ENCODE measurements at places on chromosomes 12 and 14. TPM values are rescaled to one million over a fixed set of nuclear protein-coding genes. Genes with fewer than 3 reads are reported as not detected.

The C12orf75 gene
- total RNA-seq = 14.1 TPM

The A2M gene
- total RNA-seq = 853 TPM

The RERG gene
- 121 TPM for total RNA-seq

The SLC5A8 gene
- 0.67 TPM for total RNA-seq

The GTF2A1 gene
- total RNA-seq = 30.9 TPM

The FGD4 gene
- total RNA-seq = 10.2 TPM

The FAM186B gene
- total RNA-seq = 2.2 TPM

GRCh38 chr12:70637303-70638085 is at the start of gene PTPRB:
PTPRB (minus strand) TSS chr12:70637429; CDS start chr12:70637395, 34 bp downstream.
- DNase-seq = no peak

- peak; percentile 93 for DNase-seq
These were observed 20.4 kb downstream of the BATF start for GRCh38 chr14:75542588-75543091.

DNA sequence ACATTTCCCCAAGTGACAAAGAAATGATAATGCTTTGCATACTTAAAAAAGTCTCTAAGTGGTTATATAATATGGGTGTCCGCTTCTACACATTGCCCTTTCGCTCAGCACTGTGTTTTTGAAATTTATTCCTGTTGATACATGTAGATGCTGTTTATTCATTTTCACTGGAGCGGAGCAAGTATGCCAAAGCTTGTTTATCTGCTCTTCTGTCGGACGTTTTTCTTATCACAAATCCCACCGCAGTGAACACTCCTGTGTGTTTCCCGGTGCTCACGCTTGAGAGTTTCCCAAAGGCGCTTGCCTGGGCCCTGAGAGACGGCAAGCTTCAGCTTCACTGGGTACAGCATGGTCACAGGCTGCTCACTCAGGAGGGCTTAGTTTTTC is 50.2 kb downstream of the TPCN1 start:
- no peak for DNase-seq

GRCh38 chr14:52802597-52802996 is 11.2 kb upstream of the GNPNAT1 start:
- no peak for DNase-seq

DNA sequence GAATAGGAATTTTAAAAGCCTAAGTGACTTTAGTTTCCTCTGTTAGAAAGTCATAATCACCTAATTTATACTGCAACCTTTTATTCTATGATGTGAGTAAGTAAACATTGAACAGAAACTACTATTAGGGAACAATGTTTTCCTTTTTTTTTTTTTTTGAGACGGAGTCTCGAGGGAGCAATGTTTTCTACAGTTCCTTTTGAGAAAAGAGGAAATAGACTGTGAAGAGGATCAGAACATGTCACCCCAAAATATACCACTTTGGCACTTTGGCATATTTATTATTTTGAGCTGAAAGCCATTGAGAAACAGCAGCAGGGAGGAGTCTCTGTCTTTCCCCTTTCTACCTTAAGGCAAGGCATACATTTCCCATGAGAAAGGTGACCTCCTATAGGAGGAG is 162.7 kb upstream of the CNOT2 start:
- no peak for DNase-seq

GRCh38 chr14:24828486-24828885 is 194.5 kb upstream of the GZMB start:
- no peak for DNase-seq

DNA sequence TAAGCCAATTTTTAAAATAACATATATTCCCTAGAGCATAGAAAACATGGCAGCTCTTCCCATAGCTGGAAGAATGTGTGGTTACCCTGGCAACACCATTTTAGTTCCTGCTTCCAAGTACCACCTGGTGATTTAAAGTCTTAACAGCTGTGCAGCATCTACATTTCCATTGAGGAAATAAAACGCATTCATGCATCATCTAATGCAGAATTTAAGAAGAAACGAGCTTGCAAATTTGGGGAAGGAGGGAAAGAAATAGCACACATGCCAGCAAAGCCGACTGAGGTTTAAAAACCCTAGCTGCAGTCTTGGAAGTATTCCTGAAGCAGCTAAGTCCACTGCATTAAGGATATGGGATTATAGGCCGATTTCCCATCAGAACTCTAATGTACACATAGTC is 22.8 kb upstream of the SLC38A2 start:
- DNase-seq = no peak

- DNase-seq = peak; percentile 65
These were observed 392.3 kb downstream of the RAD51B start for GRCh38 chr14:68211886-68212285.

GRCh38 chr12:96548384-96548783 is 59.0 kb downstream of the CFAP54 start:
- no peak for DNase-seq

DNA sequence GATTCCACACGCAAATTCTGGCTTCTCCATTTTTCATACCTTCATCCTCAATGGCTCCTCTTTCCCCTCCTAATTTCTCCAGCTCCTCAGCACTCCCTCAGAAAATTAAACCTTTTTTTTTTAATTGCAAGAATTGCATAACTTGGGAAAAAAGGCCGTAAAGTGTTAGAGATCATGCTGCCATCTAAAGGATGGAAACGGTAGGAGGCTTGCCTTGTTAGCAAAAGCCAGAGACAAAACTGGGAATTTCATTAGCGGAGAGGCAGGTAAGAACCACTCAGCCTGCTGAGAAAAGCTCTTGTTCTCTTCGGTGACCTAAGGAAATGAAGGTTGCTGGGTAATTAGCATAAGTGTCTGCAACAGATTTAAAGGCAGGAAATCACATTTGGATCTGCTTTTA is 204.3 kb downstream of the AEBP2 start:
- peak; percentile 59 for DNase-seq

DNA sequence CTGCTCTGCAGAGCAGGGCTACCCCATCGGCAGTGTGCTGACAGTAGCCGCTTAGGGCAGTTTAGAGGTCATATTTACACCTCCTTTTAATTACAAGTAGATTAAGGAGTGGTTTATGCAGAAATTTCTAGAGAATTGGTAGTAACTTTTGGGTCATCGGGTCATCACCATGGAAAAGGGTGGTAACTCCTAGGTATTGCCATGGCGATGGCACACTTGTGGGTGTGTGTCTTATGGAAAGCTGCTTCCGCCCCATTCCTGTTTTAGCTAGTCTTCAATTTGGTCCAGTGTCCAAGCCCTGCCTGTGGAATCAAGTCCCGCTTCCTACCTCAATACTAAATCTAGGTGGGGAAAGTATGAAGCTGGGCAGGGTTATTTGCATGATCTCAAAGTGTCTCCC is 29.5 kb upstream of the ZNF740 start:
- no peak for DNase-seq
